SIG-M5 (cell line): ENCODE measurements at places on chromosomes 6 and 20.

- DNase-seq, result no peak
Observed at GRCh38 chr20:18719426-18719825, 94.2 kb upstream of the SCP2D1 start.

DNA sequence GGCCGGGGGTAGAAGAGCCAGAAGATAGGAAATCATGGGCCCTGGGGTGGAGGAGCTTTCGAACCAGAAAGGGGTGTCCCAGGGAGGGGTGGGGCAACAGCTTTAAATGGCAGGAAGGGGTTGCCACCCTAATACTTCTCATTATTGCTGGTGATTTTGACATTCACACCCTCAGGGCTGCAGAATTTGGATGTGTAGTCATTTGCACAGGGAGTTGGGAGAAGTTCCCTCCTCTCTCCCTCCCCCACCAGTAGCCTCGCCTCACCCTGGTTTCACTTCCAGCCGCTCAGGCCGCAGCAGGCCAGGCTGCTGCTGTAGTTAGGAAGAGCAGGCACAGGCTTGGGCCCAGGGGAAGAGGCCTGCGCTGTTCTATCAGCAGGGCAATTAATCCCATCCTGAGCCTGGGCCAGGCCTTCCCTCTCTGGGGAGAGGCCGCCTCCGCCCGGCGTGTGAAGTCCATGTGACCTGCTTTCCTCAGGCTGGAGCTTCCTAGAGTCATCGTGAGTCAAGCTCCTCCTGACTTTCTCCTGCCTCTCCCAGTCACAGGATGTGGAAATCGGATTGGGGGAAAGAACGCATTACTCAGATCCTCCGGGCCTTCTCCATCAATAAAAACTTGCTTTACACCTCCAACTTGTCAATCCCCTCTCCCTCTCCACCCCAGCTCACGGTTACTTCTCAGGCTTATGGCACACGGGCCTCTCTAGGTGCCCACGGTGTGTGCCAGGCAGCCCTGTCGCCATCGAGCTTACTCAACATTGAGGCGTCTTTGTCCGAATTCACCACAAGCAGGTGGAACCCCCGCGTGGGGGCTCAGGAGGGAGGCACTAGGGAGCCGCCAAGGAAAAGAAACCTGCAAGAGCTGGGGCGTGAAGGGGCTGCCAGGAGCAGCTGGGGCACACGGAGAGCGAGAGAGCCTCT, 7.8 kb downstream of the ADTRP start:
- DNase-seq, result no peak

DNA sequence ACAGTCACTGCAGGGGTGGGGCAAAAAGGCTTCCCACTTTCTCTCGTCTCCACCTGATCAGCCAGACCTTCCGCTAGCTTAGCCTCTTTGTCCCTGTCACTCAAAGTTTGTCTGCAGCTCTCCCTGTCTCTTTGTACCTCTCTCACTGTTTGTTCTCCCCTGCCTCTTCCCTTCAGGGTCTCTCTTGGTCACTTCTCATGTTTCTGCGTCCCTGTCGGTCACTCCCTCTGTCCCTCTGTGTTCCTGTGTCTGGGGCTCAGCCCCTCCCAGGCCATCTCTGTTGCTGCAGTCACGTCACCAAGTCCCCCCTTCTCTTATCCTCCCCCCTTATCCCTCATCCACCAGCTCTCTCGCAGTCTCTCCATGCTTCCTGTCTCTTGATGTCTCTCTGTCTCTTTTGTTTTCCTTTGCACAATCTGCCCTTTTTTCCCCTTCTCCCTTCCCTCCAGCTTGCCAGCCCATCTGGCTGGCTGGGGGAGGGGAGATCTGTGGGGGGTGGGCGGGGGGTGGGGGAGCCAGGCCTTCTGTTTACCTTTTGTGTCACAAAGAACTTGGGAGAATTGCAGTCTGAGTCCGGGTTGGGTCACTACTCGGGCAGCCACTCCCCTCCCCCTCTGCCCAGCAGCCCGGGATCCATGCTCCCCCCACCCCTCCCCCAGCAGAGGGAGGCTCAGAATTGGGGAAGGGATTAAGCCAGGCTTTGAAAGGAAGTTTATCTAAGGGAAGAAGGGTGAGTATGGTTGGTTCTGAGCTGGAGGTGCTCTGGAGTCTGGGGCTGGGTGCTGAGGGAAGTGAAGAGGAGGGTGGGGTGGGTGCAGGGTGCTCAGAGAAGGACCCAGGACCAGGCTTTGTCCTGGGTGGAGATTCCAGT, 32.3 kb downstream of the FOXP4 start:
- no peak for DNase-seq

DNA sequence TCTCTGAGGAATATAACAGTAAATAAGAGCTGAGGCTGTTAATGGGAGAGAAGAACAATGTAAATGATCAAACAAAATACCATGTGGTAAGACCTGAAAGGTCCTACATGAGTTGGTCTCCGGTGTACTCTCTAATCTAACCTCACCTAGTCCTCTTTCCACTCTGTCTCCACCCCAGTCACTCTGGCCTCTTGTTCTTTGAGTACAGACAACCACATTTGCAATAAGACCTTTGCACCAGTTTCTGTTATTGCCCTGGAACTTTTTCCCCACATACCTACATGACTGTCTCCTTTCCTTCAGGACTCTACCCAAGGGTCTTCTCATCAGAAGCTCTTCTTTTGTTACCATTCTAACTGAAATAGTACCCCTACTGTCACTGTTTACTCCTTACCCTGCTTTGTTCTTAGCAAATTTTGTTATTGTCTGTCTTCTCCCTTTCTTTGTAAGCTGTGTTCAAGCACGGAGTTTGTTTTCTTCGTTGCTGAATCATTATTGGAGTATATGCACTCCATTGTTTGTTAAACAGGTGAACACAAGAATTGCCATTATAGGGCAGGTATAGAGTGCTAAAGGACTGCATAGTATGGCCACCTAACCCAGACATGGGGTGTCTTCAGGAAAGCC, 37.3 kb downstream of the MAPK14 start:
- no peak for DNase-seq

DNA sequence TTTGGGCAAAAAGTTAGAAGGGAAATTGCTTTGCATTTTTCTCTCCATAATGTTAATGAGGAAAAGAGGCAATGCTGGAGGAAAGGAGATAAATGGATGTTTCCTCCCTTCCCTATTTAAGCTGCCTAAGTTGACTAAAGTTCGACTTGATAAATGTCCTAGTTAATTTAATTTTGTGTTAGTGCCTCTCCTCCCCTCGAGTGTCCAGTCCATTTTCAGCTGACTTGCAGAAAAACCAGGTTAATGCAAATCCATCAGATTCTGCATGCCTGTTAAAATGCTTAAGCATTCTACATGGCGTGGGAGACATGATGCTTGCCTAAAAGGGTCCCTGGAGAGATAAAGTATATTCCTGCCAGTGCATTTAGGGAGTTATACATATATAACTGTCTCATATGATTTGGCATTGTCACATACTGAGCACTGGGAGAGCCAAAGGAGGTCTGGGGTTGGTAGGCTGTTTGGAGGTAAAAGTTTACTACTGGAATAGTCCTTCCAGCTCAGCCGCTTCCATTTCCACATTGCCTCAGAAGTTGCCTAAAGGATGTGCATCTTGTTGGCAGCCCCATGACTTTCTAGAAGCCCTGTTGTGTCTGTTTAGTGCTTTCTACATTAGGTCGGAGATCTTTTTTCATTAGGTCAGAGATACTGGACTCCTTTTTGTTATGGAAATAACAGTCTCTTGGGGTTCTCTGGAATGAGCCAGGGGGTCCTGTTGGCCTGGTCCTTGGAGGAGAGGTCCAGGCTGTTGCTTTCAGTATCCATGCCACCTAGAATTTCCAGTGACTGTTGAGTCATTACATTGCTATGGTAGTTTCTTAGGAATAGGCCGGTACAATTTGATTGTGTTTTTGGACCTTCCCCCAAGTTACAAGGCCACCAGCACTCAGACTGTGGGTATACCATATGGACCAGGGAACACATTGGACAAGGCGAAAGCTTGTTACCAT, 30.4 kb downstream of the JARID2 start:
- DNase-seq, result no peak

DNA sequence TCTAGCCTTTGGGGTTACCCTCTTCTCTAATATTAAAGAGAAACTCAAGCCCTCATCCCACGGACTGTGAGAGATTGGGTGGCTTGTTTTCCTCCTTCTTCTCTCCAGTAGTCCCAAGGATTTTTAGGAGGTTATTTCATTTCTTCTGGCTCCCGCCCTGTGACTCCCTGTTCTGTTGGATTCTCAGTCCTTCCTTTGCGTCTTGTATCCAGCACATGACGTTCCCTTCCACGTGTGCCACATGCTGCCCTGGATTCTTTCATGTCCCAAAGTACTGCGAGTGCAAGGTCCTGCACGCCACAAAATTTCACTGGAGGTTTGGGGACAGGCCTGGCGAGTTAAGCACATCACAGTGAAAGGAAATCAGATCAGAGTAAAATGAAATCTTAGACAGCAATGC, 213.4 kb downstream of the PACRG start:
- DNase-seq, result no peak

DNA sequence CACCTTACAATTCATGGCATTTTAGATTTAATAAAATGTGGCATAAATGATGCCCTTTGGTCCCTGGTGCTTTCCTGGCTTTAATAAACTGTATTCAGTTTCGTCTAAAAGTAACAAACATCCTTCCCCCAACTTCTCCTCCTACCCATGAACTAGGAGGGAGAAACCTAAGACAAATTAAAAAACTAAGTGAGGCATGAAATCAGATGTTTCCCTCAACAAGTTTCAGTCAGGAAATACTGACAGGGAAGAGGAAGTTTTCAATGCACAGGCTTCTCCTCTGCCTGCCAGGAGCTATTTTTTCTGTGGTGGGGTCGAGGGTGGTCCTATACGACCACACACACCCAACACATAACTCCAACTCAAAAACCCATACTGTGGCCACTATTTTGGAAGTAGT, 10.0 kb downstream of the HBS1L start:
- no peak for DNase-seq
